GM20000 (cell line): ENCODE measurements at places on chromosomes 5 and 9.

- DNase-seq: no peak
Observed at GRCh38 chr9:76372336-76372735, 21.9 kb downstream of the RFK start.

- DNase-seq: no peak
Observed at GRCh38 chr9:97903177-97903576, 19.1 kb downstream of the TRMO start.

DNA sequence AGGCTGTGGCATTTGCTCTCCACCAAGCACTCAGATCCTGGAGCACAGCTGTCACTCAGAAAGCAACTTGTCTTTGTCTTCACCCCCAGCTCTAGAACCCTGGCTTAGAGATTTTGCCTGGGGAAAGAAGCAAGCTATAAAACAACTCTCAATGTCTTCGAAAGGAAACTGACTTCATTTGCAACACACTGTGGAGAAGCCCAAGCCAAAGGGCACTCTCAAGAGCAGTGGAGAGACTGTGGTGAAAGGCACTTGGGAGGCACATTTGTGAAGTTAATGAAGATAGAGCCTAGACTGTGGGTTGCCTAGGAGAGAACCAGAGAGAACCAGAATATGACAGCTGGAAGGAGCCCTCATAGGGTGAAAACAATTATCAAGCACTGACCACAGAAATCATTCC is 103.4 kb downstream of the CFAP95 start:
- DNase-seq: no peak

DNA sequence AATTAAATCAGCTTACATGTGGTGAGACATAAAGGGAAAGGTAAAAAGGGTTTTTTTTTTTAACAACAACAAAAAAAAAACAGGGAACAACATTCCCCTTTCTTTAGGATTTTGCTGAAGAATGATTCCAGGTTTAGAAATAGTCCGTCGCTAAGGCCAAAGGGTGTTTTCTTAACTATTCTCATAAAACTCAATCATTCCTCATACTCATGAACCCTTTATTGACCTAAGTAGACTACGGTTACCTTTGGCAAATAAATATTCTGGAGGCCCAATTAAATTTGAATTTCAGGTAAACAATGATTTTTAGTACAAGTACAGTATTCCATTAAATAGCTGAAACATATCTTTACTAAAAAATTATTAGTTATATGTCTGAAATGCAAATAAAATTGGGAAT is 55.6 kb upstream of the CCNG1 start:
- no peak for DNase-seq

DNA sequence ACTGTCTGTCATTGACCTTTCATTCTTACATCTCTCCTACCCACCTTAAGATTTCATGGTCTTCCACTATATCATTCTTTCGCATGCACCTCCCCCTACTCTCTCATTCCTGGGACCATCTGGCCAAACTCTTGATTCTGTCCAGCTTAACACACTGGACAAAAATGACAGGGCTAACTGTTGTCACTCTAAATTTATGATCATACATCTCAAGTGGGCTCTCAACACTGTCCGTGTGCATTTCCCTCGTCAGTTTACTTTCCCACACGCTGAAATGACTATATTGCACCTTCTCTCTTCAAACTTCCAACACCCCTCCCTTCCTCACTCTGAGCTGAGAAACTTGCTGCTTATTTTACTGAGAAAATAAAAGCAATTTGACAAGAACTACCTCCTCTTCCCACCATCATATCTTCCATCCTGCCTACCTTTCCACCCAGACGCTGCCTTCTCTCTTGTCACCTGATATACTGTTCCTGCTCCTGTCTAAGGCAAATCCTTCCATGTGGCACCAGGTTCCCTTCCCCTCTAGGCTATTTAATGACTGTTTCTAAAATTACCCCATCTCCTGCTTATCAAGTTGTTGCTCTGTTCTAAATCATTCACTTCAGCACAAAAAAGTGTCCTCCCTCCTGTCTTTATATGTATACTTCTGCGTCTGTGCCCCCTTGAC is 8.1 kb upstream of the KLF9 start:
- DNase-seq: no peak

DNA sequence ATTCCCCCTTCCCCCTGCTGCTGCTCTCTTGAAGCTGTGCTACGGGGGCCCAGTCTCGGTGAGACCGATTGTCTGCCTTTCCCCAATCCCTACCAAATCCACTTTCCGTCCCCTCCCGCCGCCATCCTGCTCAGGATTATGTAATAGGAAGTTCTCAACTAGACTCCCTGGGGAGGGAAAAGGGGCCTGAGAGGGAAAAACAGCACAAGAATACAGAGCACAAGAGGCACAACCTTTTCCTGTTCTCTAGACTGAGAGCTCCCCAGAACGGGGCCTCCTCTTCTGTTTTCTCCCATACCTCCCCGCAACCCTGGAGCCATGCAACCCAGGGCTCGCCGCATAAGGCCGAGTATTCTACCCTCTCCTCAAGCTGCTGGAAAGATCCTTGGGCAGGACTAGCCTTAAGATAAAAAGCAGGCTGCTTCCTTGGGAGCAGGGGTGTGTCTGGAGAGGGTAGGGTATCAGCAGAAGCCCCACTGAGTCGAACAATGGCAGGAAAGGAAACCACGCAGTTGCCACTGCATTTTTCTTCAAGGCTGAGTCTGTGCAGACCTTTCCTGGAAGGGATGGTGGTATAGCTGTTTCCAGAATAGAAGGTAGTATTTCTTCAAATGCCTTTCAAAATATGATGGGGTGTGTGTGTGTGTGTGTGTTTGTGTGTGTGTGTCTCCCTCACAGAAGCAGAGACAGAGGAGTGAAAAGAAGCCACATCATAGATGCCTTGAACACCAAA is 12.9 kb downstream of the MYORG start:
- DNase-seq: no peak

DNA sequence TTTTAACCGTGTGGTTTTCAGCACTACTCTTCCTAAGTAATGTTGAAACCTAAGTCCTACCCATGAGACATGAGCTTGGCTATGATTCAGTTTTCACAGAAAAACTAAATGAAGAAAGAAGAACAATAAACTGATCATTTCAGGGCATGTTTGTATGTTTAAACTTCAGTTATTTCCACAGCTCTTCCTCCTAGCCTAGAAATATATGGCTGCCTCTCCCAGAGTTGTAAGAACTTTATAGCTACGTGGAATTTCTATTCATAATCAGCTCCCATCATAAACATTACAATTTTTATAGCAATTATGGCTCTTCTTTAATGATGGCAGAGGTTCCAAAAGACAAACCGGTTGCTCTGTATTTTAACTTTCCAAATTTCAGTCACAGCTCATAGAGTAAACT is 314.7 kb upstream of the ADAMTSL1 start:
- no peak for DNase-seq
